ENCODE measurements at places on chromosomes 7 and 10.

- no peak for DNase-seq
Observed at GRCh38 chr7:111470998-111471397, 91.3 kb downstream of the IMMP2L start.

GRCh38 chr7:118753479-118753878 lies 529.0 kb downstream of the ANKRD7 start:
- DNase-seq = no peak

DNA sequence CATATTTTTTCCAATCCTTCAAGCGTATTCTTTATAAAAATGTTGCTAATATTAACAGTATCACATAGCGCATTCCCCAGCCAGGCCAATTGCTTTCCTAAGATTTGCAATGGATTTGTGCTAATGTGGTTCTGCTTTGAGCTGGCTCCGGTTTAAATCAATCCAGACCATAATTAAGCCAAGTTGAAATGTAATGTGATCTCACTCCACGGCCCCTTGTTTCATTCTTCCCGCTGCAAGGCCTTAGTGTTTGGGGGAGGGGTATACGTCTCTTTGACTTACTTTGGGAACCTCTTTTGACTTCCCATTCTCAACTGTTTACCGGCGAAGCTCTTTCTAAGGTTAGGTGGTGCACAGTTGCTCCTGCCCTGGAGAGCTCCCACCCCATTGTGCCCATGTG lies 86.4 kb downstream of the PRPF18 start:
- no peak for DNase-seq

DNA sequence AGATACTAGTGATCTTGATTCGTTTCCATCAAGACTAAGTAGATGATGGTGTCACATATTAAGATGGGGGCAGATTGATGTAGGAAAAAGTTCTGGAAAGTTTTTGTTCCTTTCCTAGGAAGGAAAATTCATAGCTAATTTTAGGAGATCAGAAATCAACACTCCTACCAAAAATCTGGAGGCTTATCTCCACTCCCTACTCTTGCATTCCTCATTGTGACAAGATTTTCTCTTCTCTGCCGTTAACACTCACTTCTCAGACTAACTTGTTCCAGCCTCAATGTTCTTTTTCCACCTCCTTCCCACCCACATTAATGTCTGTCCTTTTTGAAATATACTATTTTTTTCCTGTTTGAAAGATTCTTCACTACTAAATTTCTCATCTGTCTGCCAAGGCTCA lies 851.9 kb upstream of the GHITM start:
- DNase-seq = no peak

All from epithelial cell of prostate (primary cell).